ENCODE measurements at places on chromosomes 16 and 17. TPM values are rescaled to one million over a fixed set of nuclear protein-coding genes. Genes with fewer than 3 reads are reported as not detected.

Gene GP1BA
- total RNA-seq: not detected

GRCh38 chr17:80758481-80759376 lies 214.1 kb downstream of the RPTOR start:
- DNase-seq: no peak

Gene GRB7
- total RNA-seq: 0.41 TPM

Gene FNDC8
- total RNA-seq: not detected

- DNase-seq: no peak
Observed at GRCh38 chr16:87816507-87817100, 50.8 kb upstream of the KLHDC4 start.

Data from H4 (cell line).